Uterus (tissue), 4 donors: ENCODE measurements at places on chromosomes 13 and 19. TPM values are rescaled to one million over a fixed set of nuclear protein-coding genes. Genes with fewer than 3 reads are reported as not detected.

- peak; percentile 67 for DNase-seq
These were observed 6.9 kb downstream of the PEAK3 start for GRCh38 chr19:2274931-2275535.

GRCh38 chr19:47158879-47159503 lies 28.4 kb downstream of the SAE1 start:
- DNase-seq, result no peak

GRCh38 chr13:75935805-75936204 lies 299.7 kb downstream of the LMO7 start:
- no peak for DNase-seq

DNA sequence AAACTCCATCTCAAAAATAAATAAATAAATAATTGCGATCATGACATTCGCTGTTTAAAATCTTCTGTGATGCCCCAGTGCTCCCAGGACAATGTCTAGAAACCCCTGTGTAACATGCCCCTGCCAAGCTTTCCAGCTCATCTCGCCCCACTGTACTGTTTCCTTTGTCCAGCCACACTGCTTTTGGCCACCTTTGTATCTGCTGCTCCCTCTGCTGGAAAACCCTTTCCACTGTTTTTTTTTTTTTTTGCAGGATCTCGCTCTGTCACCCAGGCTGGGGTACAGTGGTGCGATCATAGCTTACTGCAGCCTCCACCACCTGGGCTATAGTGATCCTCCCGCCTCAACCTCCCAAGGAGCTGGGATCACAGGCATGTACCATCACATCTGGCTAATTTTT lies 7.5 kb downstream of the PLAUR start:
- no peak for DNase-seq

DNA sequence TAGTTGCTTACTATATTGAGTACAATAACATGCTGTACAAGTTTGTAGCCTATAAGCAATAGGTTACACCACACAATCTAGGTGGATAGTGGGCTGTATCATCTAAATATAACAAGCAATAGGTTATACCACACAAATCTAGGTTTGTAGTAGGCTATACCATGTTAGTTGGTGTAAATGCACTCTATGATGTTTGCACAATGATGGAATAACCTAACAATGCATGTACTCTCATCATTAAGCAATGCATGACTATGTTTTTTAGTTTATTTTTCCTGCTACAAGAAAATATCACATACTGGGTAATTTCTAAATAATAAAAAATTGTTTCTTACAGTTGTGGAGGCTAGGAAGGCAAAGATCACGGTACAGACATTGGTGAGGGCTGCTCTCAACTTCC lies 262.5 kb downstream of the SLITRK6 start:
- no peak for DNase-seq

GRCh38 chr13:39394796-39395678 lies 208.0 kb downstream of the LHFPL6 start:
- DNase-seq, result no peak

- DNase-seq, result no peak
These were observed 1.9 kb downstream of the BTBD2 start for GRCh38 chr19:2013683-2013961.

GRCh38 chr13:44713788-44714469 lies 137.8 kb upstream of the TSC22D1 start:
- no peak for DNase-seq

Gene ZNF112
- 8.4 TPM for total RNA-seq

Gene PPP5C
- total RNA-seq, result 92.3 TPM
